Astrocyte of the cerebellum (primary cell): ENCODE measurements at places on chromosomes 3 and 15.

DNA sequence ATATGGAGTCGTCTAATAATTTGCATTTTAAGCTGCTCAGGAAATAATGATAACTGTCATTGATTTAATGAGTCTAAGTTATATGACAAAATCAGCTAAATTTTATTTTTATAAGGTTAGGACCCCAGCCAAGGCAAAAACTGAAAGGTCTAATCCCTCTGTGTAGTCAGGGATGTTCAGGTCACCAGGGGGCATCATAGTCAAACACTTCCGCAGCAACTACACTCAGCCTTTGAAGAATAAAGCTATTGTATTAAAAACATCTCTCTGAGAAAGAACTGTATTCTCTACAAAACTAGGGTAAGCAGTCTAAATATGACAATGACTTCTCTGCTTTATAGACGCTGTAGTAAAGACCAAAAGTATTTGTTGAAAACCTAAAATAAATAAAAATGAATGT, 15.0 kb downstream of the INTS14 start:
- no peak for DNase-seq

- DNase-seq = no peak
Observed at GRCh38 chr3:138938056-138938876, 8.7 kb downstream of the FOXL2 start.

DNA sequence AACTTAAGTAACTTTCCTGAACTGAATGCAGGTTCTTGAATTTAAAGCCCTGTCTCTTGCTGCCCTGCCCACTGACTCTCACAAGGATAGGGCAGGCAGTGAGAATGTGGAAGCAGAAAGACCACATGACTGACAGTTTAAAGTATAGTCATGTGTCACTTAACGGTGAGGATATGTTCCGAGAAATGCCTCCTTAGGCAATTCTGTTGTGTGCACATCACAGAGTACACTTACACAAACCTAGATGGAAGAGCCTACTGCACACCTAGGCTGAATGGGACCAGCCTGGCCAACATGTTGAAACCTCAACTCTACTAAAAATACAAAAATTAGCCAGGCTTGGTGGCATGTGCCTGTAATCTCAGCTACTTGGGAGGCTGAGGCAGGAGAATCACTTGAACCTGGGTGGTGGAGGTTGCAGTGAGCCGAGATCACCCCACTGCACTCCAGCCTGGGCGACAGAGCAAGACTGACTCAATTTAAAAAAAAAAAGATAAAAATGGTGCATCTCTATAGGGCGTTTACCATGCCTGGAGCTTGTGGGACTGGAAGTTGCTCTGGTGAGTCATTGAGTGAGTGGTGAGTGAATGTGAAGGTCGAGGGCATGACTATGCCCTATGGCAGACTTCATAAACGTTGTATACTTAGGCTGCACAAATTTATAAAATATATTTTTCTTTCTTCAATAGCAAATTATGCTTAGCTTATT, 18.9 kb upstream of the COPG1 start:
- no peak for DNase-seq

DNA sequence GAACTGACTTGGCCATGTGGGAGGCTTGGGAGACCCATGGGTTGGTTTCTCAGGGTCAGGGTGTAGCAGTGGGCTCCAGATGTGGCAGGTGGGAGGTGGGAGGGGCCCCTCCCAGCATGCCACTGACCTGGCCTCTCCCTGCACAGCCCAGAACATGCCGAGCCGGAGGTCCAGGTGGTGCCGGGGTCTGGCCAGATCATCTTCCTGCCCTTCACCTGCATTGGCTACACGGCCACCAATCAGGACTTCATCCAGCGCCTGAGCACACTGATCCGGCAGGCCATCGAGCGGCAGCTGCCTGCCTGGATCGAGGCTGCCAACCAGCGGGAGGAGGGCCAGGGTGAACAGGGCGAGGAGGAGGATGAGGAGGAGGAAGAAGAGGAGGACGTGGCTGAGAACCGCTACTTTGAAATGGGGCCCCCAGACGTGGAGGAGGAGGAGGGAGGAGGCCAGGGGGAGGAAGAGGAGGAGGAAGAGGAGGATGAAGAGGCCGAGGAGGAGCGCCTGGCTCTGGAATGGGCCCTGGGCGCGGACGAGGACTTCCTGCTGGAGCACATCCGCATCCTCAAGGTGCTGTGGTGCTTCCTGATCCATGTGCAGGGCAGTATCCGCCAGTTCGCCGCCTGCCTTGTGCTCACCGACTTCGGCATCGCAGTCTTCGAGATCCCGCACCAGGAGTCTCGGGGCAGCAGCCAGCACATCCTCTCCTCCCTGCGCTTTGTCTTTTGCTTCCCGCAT, 7.9 kb upstream of the STAB1 start:
- no peak for DNase-seq

DNA sequence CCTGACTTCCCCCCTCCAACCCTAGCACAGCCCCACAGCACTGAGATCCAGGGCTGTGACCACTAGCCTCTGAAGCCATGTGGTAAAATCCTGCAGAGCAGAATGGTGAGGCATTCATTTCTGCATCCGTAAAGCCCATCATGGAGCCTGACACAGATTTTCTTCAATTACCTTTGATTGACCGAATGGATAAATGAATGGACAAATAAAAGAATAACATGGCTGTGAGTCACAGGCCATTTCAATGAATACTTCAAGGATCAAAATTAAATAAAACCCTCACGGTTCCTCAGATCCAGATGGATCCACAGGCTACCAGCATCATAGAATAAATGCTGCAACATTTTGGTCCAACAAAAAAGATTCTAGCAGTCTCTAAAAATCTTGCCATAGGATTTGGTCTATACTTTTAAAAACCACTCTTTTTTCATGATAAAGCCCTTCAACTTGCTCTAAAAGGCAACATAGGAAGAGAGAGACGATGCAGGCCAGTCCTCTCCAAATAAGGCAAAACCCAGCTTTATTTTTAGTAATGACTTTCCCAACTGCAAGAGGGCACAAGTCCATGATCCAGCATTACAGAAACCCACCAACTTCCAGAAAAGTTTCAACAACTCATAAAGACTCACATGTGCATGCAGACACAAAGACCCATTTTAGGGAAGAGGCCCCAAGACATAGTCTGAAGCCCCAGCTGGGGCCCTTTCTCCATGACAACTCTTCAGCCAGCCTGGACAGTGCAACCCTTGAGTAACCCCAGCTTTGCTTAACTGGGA, 52.4 kb upstream of the MRPS22 start:
- DNase-seq = no peak

DNA sequence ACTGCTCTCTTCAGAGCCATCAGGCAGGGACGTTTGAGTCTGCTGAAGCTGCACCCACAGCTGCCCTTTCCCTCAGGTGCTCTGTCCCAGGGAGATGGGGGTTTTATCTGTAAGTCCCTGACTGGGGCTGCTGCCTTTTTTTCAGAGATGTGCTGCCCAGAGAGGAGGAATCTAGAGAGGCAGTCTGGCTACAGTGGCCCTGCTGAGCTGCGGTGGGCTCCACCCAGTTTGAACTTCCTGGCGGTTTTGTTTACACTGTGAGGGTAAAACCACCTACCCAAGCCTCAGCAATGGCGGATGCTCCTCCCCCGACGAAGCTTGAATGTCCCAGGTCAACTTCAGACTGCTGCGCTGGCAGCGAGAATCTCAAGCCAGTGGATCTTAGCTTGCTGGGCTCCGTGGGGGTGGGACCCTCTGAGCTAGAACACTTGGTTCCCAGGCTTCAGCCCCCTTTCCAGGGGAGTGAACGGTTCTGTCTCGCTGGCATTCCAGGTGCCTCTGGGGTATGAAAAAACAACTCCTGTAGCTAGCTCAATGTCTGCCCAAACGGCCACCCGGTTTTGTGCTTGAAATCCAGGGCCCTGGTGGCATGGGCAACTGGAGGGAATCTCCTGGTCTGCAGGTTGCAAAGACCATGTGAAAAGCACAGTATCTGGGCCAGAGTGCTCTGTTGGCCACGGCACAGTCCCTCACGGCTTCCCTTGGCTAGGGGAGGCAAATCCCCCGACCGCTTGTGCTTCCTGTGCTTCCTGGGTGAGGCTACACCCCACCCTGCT, 21.1 kb upstream of the ST6GAL1 start:
- no peak for DNase-seq

GRCh38 chr3:88882121-88882520, 225.3 kb upstream of the EPHA3 start:
- no peak for DNase-seq

DNA sequence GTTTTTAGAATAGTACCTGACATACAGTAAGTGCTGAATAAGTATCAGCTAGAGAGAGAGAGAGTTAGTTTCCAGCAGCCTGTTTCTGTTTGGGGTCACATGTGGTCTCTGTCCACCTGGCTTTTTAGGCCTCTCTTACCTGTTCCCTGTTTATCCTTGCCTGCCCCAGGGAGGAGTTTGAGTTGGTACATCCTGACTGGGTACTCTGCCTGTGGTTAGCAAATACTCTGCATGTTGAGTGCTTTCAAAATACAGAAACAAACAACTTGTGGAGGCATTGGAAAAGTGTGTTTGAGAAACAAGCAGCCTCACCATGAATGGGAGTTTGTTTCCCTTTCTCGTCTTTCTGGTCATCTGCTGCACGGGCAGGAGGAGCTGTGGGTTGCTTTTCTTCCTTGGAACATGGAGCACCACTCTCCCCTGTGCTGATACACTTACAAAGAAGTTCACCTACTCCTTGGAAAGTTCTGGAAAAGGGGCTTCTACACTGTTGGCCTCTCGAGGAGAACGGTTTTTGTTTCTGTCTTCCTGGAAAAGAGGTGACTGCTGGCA, 166.1 kb downstream of the PGPEP1L start:
- no peak for DNase-seq

GRCh38 chr15:63800241-63800640, 33.5 kb downstream of the HERC1 start:
- DNase-seq = no peak

DNA sequence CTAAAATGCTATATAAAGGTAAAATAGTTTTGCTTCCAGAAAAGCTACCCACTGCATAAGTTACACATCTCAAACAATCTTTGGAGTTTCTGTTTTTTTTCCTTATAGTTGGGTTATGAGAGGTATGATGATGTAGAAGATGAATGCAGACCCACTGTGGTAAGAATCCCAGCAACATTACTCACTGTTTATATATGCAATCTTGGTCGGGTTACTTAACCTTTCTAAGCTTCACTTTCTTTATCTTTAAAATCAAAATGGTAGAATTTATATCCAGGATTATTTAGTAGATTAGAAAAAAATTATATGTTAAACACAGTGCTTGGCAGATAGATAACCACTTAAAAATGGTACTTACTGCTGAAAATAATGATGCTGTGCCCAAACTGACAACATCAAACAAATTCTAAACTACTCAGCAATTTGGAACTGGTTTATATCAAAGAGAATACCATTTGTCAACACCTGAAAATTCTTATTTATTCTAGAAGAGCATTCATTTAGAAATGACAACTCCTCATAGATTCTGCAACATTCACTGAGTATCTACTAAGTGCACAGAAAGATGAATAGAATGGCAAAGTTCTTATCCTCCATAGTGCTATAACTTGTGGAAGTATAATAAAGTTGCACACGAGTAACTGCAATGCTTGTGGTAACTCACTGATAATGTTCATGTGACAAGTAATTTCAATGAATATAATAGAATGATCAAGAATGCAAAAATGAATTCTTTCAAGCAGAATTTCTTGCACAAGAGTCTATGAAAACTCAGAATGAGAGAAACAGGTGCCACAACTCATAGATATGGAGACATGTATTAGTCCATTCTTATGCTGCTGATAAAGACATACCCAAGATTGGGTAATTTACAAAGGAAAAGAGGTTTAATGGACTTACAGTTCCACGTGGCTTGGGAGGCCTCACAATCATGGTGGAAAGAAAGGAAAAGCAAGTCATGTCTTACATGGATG, 129.0 kb upstream of the SLC7A14 start:
- DNase-seq = peak; percentile 53

DNA sequence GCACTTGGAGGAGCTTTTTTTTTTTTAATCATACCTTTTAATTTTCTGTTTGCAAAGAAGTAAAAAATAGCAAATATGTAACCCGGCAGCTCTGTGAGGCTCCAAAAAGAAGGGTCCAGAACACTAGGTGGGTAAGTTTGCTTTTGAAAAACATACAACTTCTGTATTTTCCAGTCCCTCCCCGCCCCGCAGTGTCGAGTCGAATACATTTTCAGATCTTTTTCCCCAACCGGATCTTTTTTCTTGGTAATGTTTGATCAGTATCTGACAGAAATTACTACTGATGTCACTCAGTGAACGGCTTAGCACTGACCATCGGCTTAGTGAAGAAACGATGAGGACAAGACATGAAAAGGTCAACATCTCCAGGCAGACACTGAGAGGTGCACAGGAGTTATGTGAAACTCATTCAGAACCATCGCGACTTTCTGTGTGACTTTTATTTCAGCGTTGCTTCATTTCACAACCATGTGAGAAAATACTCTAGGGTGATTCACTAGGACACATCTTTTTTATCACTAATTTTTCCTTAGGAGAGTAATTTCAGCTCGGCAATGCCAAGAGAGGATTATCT, 11.0 kb downstream of the ISL2 start:
- DNase-seq = no peak

GRCh38 chr3:14166877-14167603, 11.4 kb downstream of the XPC start:
- no peak for DNase-seq

- no peak for DNase-seq
Observed at GRCh38 chr3:63910891-63911290, 1.3 kb downstream of the SCAANT1 start.

DNA sequence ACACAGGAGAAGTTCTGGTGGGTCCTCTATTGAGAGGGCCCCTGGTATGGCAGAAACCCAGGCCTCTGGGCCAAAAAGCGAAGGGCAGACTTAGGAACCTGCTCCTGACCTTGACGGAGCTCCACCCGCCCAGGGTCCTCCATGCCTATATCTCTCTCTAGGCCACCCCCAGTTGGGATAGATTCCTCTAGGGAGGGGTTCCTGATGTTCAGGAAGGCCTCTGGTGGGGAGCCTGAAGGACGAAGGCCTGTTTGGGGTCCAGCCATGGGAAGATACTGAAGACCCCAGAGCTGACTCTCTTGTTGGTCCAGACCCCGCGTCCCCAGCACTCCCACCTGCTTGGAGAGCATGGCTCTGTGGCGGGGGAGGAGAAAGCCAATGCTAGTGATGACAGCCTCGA, 104.2 kb downstream of the CORO2B start:
- no peak for DNase-seq

DNA sequence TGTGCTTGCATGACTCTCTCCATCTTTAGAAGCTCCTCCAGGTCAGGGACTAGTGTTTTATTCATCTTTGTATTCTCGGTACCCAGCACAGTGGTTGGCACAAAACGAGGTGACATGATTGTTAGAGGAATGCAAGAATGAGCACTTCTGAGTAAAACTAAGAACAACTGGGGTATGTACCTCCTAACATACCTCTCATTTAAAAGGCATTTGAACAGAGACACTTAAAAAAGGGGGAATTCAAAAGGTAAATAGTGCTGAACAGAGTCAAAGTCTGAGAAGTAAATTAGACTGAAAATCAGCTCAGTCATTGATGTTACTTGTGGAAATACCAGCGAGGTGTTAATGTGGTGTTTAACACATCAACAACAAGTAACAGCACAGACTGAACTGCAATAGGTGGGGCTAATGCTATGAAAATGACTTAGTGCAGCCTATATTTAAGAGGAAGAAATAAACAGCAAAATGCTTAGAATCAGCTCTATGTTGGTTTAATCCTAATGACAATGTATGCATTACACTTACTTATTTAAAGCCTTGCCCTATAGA, 102.4 kb downstream of the TMCO5A start:
- DNase-seq = no peak
